ENCODE measurements at places on chromosomes 2 and 18.

- DNase-seq, result no peak
These were observed 1474.0 kb upstream of the ACVR2A start for GRCh38 chr2:146370826-146371225.

DNA sequence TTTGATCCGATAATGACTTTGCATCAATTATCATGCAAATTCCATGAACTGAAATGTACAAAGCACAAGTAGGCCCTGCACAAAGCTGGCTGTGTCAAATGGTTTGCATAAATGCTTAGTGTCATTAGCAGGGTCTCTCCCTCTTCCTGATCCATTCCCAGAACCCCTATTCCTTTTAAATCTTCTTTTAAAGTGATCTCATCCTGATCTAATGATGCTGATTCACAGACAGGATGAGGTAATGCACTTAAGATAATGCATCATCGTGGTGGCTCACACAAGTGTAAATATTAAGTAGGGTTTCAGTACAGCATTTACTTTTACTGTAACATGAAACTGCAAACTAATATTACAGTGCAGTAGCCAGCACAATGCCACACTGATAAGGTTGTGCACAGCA is 304.8 kb upstream of the SOX11 start:
- DNase-seq, result no peak

DNA sequence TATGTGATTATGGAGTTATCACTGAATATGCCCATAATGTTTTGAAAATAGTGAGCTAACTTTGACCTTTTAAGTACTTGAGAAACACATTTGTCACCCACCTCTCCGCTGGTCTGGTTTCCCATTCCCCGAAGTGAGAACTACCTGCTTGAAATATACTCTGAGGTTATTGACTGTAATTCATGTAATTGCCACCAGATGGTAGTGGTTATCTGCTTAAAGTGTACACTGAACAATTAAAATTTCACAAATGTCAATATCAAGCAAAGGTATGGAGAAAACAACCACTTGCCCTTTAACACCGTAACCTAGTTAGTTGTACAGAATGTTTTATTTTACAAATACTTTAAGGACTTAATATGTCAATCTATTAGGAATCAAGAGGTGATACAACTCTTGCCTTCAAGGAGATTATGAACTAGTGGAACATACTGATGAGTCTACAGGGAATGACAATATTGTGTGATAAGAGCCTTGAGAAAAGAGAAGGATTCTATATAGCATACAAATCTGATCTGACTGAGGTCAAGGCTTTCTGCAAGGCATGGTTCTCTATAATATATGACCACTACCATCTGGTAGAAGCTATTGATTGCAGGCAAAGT is 316.8 kb upstream of the KCNH7 start:
- DNase-seq, result peak; percentile 12

DNA sequence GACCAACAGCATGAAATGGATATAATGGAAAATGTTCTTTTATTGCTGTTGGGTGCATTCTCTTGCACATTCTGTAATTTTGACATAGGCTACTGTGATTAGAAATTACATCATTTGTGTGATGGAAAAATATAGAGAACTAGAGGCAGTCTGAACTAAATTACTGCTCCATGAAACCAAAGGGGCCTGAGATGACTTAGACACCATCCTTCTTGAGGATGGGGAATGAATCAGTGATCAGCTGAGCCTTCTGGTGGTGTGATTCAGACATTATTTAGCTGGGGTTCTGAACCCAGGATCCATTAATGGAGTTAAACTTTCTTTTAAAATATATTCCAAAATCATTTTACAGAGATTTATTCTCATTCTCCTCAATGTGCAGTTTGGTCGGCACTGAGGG is 135.8 kb downstream of the LDLRAD4 start:
- DNase-seq, result no peak

DNA sequence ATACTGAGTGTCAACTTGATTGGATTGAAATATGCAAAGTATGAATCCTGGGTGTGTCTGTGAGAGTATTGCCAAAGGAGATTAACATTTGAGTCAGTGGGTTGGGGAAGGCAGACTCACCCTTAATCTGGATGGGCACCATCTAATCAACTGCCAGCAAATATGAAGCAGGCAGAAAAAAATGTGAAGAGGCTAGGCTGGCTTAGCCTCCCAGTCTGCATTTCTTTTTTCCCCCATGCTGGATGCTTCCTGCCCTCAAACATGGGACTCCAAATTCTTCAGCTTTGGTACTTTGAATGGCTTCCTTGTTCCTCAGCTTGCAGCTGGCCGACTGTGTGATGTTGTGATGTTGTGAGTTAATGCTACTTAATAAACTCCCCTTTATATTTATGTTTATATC is 577.4 kb downstream of the CPS1 start:
- no peak for DNase-seq
